ENCODE measurements at places on chromosomes 2 and 18.

DNA sequence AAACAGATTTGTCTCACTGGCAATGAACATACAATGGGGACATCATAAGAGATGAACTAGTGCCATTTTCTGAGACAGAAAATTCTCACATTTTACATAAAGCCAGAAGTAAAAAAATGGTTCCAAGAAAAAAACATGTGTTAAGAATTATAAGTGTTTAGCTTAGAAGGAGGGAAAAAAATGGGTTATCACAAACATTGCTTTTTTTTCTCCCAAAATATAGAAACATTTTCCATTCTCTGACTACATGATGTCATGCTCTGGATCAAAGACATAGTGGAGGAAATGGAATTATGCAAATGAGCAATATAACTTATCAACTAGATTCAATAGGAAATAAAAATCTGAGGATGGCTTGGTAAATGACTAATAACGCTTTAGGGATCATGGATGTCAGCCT lies 49.8 kb downstream of the SPATS2L start:
- no peak for DNase-seq

DNA sequence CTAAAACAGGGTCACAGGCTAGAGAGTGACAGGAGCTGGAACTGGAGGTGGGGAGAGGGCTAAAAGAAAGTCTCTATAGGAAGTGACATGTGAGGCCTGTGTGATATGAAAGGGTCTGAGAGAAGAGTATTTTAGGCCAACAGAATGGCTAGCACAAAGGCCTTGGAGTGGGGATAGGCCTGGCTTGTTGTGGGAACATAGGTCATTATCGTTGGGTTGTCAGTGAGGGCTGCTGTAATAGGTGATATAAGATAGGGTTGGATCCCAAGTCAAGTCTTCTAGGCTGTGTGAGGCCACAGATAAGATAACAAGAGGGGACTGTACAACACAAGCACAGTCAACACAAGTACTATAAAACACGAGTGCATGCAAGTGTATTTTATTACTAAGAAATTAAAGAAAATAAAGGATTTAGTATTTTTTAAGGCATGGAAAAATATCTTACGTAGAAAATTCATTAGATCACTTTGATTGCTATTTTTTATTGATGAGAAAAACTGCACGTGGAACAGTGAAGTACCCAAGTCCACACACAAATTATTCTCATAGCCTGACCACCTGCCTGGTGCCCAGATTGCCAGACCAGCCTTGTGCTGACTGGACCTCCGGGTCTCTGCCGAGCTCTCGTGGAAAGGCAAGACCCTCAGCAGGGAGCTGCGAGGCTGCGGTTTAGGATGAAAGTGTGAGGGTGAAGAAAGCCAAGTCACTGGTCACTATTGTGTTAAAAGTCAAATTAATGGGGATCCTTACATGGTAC lies 14.1 kb downstream of the LTBP1 start:
- DNase-seq = no peak

DNA sequence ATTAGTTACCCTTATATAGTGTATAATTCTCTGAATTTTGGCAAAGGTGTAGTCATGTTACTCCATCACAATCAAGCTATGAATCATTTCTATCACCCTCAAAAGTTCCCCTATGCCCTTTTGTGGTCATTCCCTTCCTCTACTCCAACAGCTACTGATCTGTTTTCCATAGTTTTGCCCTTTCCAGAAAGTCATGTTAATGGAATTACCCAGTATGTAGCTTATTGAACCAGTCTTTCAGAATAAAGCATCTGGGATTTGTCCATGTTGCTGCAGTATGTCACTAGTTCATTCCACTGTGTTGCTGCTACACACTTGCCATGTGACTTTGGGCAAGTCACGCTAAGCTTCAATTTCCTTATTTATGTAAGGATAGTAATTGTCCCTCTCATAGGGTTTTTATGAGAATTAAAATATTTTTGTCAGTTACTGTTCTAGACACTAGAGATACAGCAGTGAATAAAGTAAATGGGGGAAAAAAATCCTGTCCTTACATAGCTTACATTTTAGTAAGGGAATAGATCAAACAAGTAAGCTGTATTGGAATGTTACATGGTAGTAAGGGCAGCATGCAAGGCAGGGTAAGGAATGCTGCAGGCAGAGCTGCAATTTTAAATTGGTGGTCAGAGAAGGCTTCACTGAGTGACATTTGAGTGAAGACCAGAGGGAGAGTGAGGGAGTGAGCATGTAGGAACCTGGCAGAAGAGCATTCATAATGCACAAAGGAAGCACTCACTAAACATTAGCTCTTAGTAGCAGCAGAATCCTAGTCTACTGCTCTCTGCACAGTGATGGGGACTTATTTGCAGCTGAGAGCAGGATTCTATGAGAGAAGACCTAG lies 80.3 kb upstream of the TSPYL6 start:
- no peak for DNase-seq

GRCh38 chr18:26483633-26484032 lies 64.7 kb downstream of the KCTD1 start:
- DNase-seq = no peak

GRCh38 chr2:64263315-64263714 lies 119.1 kb upstream of the PELI1 start:
- no peak for DNase-seq

GRCh38 chr2:27306136-27306535 lies 2.1 kb downstream of the UCN start:
- no peak for DNase-seq

- no peak for DNase-seq
These were observed 189.7 kb downstream of the PID1 start for GRCh38 chr2:229081411-229081810.

DNA sequence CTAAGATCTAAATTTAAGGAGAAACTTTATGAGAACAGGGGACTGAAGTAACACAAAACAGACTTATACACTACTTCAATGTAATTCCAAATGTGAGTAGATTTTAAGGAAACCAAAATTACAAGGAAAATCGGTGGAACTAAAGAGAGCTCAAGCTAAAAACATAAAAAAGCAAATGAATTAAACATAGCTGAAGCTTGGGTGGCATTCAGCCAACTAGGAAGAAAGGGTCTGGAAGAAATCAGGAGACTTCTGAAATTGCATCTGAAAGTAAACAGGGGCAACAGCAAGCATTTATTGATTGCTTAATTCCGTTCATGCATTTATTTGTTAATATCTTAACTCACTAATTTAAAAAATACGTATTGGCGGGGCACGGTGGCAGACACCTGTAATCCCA lies 727.3 kb upstream of the PKDCC start:
- no peak for DNase-seq

GRCh38 chr2:151918308-151918707 lies 90.1 kb upstream of the ARL5A start:
- no peak for DNase-seq

DNA sequence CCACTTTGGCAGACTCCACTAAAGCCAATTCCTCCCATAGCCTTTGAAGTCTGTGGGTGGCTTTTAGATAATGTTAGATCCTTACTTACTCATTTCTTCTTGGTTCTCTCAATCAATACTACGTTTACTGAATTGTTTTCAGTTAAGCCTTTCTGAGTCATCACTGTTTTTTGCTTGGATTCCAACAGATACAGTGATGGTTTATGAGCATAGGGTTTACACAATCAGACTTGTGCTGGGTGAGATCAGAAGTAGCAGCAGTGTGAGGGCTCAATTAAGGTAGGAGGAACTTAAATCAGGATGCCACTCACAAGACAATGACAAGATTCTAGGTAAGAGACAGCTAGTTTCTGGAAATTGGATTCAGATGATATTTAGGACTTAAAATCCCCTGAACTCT lies 297.7 kb upstream of the DOK6 start:
- DNase-seq = no peak

DNA sequence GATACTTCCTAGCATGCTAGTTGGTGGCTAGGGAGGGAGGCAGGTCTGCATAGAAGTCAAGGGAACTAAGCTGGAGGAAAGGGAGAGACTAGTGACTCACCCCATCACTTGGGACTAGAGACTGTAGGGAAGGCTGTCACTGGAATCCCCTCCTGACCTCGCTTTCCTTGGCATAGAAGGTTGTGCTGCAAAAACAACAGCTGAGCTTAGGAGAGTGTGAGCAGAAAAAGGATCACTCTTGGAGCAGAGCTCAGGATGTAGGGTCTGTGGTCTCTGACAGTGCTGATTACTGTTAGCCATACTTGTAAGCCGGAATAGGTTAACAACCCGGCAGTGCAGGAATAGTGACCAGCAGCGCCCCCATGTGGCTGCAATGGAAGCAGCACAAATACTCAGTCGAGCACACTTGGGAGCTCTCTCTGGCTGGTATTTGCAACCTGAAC lies 66.9 kb upstream of the SMAD2 start:
- peak; percentile 47 for DNase-seq

DNA sequence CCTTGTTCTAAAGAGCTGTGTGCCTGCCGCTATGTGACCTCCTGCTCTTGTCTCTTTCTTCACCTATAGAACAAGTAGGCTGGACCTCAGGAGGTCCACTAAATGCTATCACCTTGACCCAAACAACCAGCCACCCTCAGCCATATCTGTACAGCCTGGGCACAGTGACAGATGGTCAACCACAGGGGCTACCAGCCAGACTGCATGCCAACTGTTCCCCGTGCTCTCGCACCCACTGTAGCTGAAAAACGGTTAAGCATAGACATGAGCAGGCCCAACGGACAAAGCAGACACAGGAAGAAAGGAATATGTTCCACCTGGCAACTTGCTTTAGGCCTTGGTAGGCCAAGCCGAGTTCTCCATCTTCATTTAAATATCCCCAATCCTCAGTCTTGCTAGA lies 43.2 kb upstream of the ACAA2 start:
- DNase-seq = no peak

GRCh38 chr2:102028470-102028869 lies 36.7 kb downstream of the IL1R2 start:
- no peak for DNase-seq

GRCh38 chr2:149364839-149365238 lies 34.5 kb downstream of the LYPD6 start:
- DNase-seq = no peak

GRCh38 chr2:128876986-128877983 lies 558.6 kb upstream of the HS6ST1 start:
- no peak for DNase-seq

GRCh38 chr18:28412521-28412920 lies 235.6 kb upstream of the CDH2 start:
- no peak for DNase-seq

GRCh38 chr18:62954366-62954765 lies 239.0 kb downstream of the PHLPP1 start:
- no peak for DNase-seq

DNA sequence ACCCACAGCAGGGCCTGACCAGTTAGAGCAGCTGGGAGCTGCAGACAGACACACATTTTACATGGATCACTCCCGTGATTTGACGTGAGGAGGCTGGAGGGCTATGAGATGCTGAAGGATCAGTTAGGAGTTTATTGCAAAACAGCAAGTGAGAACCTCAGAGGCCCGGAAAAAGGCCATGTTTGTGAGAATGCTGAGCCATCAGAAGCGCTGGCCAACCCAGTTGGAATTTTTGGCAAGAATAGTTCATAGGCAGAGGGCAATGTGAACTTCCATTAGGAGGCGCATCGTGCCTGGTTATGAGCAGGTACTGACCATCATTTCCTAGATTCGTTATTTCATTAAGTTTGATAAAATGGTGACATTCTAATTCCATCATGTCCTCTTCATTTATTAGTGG lies 23.3 kb upstream of the LMAN1 start:
- DNase-seq = no peak

GRCh38 chr18:59649591-59649990 lies 47.6 kb downstream of the CCBE1 start:
- DNase-seq = no peak

DNA sequence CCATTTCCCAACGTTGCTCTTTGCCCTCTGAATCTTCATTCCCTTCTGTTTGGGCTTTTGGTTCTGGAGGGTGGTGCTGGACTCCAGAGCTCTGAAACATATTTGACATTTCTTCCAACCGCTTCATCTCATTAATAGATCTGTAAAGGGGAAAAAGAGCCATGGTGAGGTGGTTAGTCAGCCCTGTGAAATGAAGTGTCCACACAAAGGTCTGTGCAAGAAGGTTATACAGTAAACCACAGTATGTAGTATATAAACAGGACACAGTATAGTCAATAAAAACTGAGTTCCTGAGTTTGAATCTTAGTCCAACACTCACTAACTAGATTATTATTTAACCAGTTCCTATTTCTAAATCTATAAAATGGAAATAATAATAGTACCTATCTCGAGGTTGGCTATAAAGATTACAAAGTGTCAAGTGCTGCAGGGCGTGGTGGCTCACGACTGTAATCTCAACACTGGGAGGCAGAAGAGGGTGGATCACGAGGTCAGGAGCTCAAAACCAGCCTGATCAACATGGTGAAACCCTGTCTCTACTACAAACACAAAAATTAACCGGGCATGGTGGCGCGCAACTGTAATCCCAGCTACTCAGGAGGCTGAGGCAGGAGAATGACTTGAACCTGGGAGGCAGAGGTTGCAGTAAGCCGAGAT lies 13.1 kb downstream of the STARD7 start:
- no peak for DNase-seq

DNA sequence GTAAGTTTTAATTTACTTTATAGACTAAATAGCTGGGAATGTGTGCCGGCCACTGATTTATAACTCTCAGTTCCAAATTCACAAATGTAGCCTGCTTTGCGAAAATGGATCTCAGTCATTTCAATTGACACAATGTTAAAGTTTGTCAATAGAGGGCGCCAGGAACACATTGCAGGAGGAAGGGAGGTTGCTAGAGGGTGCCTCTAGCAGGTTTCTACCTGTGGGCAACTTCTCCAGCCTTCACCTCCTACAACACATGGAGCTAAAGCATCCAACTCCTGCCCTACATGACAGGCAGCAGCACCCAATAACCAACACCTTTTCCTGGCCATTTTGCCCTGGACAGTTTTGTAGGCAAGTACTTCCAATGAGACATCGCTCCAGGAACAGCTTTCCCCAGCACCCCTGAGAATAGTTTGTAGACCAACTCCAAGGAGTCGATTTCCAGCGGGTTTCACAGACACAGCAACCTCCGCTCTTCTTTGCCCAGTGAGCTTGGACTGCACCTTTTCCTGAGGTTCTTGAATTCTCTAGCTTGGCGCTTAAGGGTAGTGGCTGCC lies 784.8 kb upstream of the CDH2 start:
- no peak for DNase-seq

DNA sequence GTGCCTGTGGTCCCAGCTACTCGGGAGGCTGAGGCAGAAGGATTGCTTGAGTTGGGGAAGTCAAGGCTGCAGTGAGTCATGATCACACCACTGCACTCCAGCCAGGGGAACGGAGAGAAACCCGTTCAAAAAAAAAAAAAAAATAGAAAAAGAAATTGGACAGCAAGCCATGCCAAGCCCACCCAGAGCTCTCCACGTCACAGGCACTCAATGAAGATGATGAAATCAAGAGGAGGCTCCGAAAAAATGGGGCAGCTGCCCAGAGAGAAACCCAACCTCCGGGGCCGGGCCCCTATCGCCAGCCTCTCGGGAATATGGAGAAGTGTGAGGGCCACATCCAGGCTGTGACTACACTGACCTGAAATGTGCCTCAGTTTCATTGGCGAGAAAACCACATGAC lies 40.0 kb downstream of the BIN1 start:
- DNase-seq = no peak

GRCh38 chr18:70246061-70246466 lies 40.6 kb upstream of the RTTN start:
- DNase-seq = no peak
